Thoracic aorta (tissue), 2 donors: ENCODE measurements at places on chromosomes 5 and 9. TPM values are rescaled to one million over a fixed set of nuclear protein-coding genes. Genes with fewer than 3 reads are reported as not detected.

DNA sequence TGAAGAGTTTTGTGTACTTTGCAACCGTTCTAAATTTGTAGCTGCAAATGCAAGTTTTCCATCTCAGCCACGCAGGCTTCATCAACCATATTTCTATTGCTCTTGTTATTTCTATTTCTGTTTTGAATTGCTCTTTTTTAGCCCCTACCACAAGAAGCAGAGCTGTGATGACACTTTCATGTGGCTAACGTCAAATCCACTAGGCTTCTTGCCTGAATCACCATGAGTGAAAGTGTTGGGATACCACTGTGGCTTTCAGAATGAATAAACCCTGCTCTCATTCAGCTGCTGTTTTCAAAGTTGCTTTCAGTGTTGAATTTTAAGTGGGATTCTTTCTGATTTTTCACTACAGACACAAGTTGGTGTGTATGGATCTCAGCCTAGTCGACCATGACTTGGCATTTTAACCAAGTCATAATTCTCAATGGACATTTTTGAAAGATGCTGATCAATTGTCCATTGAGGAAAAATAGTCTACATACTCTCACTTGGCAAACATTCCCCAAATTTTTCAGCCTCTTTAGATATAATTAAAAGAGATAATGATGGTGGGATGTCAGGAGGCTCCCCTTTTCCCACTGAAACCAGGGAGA lies 41.0 kb upstream of the MTAP start:
- H3K4me1 ChIP-seq: no peaks in the 10 kb centered on the region
- H3K36me3 ChIP-seq: no peaks in the 10 kb centered on the region
- DNase-seq: no peak
- no peaks in the 10 kb centered on the region for H3K27me3 ChIP-seq
- no peak overlapping the region for H3K4me3 ChIP-seq

DNA sequence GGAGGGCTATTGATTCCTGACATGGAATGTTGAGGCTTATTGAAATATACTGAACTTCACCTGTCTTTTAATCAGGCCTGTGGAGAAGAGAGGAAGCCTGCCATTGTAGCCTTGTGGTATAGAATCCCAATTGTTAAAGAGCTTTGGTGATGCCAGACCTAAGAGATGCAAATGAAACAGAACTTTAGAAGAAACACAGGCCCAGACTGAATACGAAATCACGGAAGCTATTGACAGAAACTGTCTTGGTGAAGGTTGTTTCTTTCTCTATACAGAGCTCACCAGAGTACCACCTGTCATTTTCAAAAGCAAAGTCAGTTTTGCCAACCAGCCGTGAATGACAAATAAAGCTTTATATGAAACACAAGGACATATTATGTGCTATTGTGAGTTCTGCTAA lies 660.3 kb downstream of the ISL1 start:
- H3K4me1 ChIP-seq: no peaks in the 10 kb centered on the region
- H3K27ac ChIP-seq: no peak overlapping the region
- no peaks in the 10 kb centered on the region for H3K27me3 ChIP-seq
- no peaks in the 10 kb centered on the region for H3K36me3 ChIP-seq
- H3K4me3 ChIP-seq: no peak overlapping the region
- no peak for DNase-seq

Gene TMC1
- not detected for total RNA-seq

GRCh38 chr5:142046191-142046590 lies 33.4 kb upstream of the GNPDA1 start:
- no peaks in the 10 kb centered on the region for H3K27me3 ChIP-seq
- H3K4me3 ChIP-seq: no peak overlapping the region
- H3K4me1 ChIP-seq: no peaks in the 10 kb centered on the region

Gene HARS1
- total RNA-seq: 68.2 TPM

DNA sequence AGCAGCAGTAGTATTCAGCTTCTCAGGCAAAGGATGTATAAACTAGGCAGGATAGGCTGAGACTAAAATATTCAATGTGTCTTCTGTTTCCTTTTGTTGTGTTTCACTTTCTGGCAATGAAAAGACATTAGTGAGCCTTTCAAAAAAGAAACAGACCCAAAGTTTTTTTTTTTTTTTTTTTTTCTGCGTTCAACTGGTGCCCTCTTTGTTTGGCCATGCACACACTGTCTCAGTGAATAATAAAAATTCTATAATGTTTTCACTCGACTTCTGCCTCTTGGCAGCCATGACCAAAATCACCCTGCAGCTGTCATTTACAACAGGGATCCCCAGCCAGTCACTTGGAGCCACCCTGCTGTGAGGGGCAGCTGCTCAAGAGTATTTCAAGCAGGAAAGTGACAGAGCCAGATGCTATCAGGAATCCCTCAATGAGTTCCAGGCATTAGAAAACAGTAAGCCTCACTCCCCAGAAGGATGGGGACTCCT lies 44.0 kb upstream of the MAN2A1 start:
- peaks cover 14% of the 10 kb centered on the region for H3K4me1 ChIP-seq
- H3K4me3 ChIP-seq: no peak overlapping the region
- no peak overlapping the region for H3K27ac ChIP-seq
- no peak for DNase-seq
- no peaks in the 10 kb centered on the region for H3K36me3 ChIP-seq
- H3K27me3 ChIP-seq: no peaks in the 10 kb centered on the region

DNA sequence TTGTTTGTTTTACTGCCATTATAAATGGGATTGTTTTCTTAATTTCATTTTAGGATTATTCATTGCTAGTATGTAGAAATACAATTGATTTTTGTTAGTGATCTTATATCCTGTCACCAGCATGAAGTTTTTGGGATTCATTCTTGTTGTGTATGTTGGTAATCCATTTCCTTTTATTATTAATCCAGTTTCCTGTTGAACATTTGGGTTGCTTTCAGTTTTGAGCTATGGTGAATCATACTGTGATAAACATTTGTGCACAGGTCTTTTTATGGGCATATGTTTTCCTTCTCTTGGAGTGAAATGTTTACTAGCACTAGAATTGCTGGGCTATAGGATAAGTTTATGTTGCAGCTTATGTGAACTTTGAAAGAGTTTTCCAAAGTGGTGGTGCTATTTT lies 69.6 kb downstream of the MAN2A1 start:
- peaks cover 3% of the 10 kb centered on the region for H3K36me3 ChIP-seq
- H3K27ac ChIP-seq: no peak overlapping the region
- DNase-seq: no peak
- H3K4me3 ChIP-seq: no peak overlapping the region
- peaks cover 10% of the 10 kb centered on the region for H3K4me1 ChIP-seq

- H3K27me3 ChIP-seq: no peaks in the 10 kb centered on the region
- H3K27ac ChIP-seq: no peak overlapping the region
- no peak for DNase-seq
- peaks cover 32% of the 10 kb centered on the region for H3K36me3 ChIP-seq
Measured at GRCh38 chr9:129895376-129896268, 60.4 kb downstream of the USP20 start.

DNA sequence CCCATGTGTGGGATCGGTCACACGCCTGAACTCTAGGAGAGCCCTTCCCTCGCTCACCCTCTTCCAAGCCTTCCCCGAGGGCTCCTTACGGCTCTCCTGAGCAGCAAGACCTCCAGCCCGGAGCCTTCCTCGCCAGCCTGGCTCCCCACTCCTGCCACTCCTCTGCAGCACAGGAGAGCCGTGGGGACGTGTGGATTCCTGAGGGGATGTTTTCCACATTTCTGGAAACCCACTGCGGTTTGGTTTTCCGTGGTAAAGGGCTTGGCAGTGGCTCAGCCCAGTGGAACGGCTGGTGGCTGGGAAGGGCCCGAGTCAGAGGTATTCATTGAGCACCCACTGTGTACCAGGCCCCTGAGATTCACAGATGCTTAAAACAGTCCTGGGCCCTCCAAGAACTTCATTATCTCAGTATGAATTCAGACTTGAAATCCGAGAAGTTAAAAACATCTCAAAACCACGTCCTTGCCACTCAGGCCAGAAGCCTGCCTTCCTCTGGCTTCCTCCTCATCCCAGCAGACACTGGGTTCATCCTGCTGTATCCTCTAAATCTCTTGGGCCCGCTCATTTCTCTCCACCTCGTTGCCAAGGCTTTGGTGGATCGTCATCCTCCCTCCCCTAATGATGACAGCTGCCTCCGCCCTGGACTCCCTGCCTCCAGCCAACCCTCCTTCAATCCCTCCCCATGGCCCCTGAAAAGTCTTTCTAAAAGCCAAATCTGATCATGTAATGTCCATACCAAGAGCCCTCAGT lies 109.6 kb downstream of the FGF18 start:
- H3K4me1 ChIP-seq: peaks cover 15% of the 10 kb centered on the region
- no peaks in the 10 kb centered on the region for H3K36me3 ChIP-seq
- no peak for DNase-seq
- H3K27me3 ChIP-seq: no peaks in the 10 kb centered on the region

- H3K4me1 ChIP-seq: peaks cover 63% of the 10 kb centered on the region
- H3K4me3 ChIP-seq: no peak overlapping the region
- no peak for DNase-seq
- no peak overlapping the region for H3K27ac ChIP-seq
- no peaks in the 10 kb centered on the region for H3K27me3 ChIP-seq
- H3K36me3 ChIP-seq: no peaks in the 10 kb centered on the region
Measured at GRCh38 chr5:172719211-172719610, 51.8 kb downstream of the DUSP1 start.

DNA sequence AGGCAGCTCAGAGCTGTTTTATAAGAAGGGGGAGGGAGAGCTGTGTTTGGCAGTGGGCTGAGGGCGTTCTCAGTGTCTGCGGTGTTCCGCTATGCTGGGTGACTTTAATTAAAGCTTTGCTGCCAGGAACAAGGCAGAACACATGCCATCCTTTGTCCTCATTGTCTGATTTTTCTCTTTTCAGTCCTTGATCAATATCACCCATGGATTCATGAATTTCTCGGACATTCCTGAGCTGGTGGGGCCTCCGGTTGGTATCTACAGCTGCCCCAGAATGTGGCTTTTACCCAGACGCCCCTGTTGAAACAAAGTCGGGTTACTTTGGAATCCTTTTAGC lies 66.5 kb upstream of the TGFBR1 start:
- no peak overlapping the region for H3K4me3 ChIP-seq
- no peaks in the 10 kb centered on the region for H3K27me3 ChIP-seq
- peaks cover 5% of the 10 kb centered on the region for H3K36me3 ChIP-seq
- DNase-seq: no peak

Gene CRHBP
- 3.2 TPM for total RNA-seq

DNA sequence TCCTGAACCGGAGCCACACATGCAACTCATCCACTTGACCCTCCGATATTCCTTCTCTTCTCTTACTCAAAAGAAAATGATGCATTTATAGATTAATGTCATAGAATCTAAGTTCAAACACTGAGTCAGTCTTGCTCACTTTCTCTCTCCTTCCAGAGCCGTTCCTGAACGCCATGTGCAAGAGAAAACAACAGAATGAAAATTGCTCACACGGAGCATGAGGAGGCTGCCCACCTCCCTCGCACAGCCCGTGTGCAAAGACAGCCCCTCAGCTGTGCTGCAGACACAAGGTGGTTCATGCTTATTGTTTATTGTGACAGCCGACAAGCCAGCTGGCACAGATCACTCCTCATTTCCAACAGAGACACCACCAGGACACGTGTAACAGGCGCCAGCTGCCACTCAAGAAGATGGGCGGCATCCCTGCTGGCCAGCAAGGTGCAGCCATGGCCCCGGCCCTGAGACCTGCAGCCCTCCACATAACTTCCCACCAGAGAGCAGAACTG lies 290.8 kb downstream of the GLIS3 start:
- H3K4me1 ChIP-seq: no peaks in the 10 kb centered on the region
- no peak overlapping the region for H3K27ac ChIP-seq
- no peaks in the 10 kb centered on the region for H3K27me3 ChIP-seq
- no peak overlapping the region for H3K4me3 ChIP-seq
- no peaks in the 10 kb centered on the region for H3K36me3 ChIP-seq

Gene PTPRD
- total RNA-seq: 101 TPM

Gene PCDHGB3
- total RNA-seq: 11.2 TPM

GRCh38 chr5:79209505-79209904 lies 26.4 kb upstream of the JMY start:
- H3K4me1 ChIP-seq: no peaks in the 10 kb centered on the region
- no peak overlapping the region for H3K27ac ChIP-seq
- H3K4me3 ChIP-seq: no peak overlapping the region

Gene DBH
- total RNA-seq: not detected

Gene MAMDC2
- 29.0 TPM for total RNA-seq

GRCh38 chr5:176542596-176543427 lies 5.6 kb upstream of the RNF44 start:
- peak overlapping the region; percentile 27 for H3K27ac ChIP-seq
- H3K4me3 ChIP-seq: peak overlapping the region; percentile 81
- no peaks in the 10 kb centered on the region for H3K27me3 ChIP-seq
- DNase-seq: no peak

- no peak overlapping the region for H3K4me3 ChIP-seq
- no peak overlapping the region for H3K27ac ChIP-seq
- no peaks in the 10 kb centered on the region for H3K4me1 ChIP-seq
- no peaks in the 10 kb centered on the region for H3K27me3 ChIP-seq
Measured at GRCh38 chr9:101460965-101461364, 25.4 kb upstream of the ALDOB start.

GRCh38 chr9:86716326-86716922 lies 230.9 kb downstream of the GAS1 start:
- peaks cover 3% of the 10 kb centered on the region for H3K4me1 ChIP-seq
- H3K27ac ChIP-seq: no peak overlapping the region
- H3K4me3 ChIP-seq: no peak overlapping the region
- no peaks in the 10 kb centered on the region for H3K36me3 ChIP-seq
- DNase-seq: no peak
- H3K27me3 ChIP-seq: no peaks in the 10 kb centered on the region

DNA sequence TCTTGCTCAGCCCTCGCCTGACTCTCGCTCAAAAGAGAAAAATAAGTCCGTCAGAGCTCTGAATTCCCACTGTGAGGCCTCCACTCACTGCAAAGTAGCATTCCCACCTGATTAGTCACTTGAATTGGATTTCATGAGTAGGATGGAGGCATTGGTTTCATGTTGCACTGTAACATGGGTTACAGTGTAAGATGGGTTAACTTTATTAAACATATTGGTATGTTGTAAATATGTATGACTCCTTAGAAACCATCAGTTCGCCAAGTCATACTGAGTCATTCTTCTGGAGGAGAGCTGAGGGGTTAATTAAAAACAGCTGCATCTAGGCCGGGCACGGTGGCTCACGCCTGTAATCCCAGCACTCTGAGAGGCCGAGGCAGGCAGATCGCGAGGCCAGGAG lies 93.8 kb upstream of the BNC2 start:
- H3K27ac ChIP-seq: no peak overlapping the region
- H3K4me1 ChIP-seq: no peaks in the 10 kb centered on the region
- no peaks in the 10 kb centered on the region for H3K36me3 ChIP-seq
- H3K27me3 ChIP-seq: no peaks in the 10 kb centered on the region
- DNase-seq: no peak

DNA sequence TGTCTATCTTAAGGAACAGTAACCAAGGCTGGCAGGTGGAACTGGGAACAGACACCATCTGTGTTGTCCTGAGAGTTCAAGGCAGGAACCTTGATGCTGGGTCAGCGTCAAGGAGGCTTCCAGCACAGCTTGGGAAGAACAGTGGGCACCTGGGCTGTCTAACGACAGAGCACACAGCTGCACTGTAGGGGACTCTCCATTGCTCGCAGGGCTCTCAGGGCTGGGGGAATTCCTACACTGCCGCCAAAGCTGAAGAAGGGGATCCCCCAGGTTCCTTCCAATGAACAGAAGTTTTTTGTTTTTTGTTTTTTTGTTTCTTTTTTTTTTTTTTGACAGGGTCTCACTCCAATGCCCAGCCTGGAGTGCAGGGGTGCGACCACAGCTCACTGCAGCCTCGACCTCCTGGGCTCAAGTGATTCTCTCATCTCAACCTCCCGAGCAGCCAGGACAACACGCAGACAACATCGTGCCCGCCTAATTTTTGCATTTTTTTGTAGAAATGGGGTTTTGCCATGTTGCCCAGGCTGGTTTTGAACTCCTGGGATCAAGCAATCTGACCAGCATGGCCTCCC lies 81.9 kb downstream of the PTPN3 start:
- H3K27ac ChIP-seq: no peak overlapping the region
- DNase-seq: no peak
- H3K27me3 ChIP-seq: no peaks in the 10 kb centered on the region
- H3K36me3 ChIP-seq: peaks cover 18% of the 10 kb centered on the region
